Uterus (tissue), 4 donors: ENCODE measurements at places on chromosomes 16 and 17. TPM values are rescaled to one million over a fixed set of nuclear protein-coding genes. Genes with fewer than 3 reads are reported as not detected.

DNA sequence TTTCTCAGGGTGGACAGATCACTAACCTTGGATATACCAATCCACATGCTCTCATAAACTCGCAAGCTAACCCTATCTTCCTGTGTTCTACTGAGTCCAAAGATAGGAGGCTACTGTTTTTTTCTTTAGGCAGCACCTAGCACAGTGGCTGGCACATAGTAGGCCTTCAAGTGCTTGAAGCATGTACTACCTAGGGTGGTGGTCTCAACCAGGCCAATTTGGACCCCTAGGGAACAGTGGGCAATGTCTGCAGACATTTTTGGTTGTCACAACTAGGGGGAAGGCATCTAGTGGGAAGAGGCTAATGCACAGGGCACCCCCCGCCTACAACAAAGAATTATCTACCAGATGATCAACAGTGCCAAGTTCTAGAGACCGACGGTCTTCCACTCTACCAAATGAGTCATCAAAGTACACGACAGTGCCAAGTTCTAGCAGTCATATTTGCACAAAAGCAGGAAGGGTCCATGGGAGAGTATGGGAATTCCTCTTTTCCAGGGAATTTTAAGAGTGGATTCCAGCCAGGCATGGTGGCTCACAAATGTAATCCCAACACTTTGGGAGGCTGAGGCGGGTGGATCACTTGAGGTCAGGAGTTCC, 390.3 kb downstream of the SLC39A11 start:
- DNase-seq = no peak

The TGFB1I1 gene
- total RNA-seq = 79.7 TPM

DNA sequence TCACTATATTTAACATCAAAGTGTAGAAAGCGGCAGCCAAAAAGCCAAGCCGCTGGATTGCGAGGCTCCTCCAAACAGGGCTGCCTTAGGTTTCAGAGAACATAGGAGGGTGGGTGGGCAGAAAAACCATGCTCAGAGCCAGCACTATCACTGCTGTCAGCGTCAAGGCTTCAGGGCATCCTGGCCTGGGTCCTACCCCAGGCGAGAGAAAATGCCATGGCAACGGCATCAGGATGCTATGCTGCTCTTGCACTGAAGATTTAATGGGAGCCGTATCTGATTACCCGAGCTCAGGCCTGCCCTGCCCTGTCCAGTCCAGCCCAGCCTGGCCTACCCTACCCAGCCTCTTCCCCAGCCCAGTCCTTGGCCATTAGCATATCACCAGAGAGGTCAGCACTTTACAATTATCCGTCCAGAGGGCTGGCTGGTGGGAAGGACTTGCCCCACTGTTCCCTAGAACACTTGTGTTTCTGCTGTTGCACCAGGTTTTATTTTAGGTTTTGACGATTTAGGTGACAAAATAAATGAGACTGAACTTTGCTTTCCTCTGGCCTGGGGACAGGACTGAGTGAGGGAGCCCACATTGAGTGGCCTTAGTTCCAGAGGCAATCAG, 61.1 kb downstream of the TOM1L2 start:
- no peak for DNase-seq

DNA sequence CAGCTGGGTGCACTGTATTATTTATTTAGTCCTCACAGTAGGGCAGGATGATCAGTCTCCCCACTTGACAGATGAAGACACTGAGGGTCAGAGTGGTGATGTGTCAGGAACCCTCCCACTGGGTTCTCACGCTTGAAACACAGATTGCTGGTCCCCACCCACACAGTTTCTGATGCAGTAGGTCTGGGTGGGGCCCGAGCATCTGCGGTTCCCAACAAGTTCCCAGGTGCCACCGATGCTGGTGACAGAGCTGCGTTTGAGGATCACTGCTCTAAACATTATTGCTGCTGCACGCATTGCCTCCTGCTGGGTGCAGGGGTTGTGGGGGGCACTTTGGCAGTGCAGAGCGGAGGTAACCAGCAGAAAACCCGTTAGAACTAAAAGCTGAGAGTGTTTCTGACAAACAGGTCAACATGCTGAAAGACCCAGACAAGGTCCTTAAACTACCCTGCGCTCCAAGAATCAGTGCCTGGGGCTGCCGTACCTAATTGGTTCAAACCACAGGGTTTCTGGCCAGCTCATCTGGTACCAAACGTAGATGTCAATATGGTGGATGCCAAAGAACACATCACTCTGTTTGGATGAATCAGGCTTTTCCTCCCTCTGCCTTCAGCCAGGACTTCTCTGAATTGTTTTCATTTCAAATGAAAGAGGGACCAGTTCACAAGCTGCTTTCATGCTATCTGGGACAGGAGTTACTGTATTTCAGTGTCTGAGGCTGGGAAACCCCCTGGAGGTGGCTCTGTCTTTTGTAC, 76.0 kb downstream of the ABCC1 start:
- no peak for DNase-seq

- DNase-seq = no peak
Observed at GRCh38 chr16:62816971-62817519, 780.8 kb upstream of the CDH8 start.

The TBX6 gene
- 1.3 TPM for total RNA-seq

DNA sequence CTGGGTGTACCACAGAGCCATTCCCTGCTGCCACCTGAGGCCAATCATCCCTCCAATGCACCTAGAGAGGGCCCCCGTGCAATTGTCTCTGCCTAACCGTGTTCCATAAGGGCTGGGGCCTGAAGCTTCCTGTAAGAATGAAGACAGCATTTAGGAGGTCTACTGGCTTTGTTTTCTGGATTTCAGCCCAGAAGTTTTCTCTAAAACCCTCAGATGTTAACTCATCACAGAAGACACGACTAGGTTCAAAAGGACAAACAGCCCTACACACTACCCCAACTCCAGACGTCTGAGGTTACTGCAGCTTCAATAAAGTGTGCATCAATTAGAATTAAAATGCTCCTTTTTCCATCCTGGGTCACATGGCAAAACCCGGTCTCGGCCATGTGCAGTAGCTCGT, 10.8 kb upstream of the DRG2 start:
- no peak for DNase-seq

DNA sequence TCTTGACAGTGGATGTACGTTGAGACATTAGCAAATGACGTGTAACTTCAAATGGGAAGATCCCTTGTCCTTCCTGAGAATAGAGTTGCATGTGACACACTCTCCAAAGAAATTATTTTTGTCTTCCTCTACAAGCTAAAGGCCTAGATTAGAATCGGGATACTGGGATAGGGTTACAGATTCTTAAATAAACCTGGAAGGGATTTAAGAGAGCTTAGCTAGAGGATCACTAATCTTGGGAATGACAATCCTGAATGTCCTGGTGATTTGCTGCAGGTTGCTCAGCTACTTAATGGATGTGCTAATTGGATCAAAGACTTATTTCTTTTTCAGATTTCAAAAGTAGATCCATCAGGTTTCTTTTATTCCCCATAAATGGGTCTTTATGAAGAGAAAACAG, 101.9 kb downstream of the KCNJ2 start:
- DNase-seq = no peak

The TNRC6A gene
- total RNA-seq = 48.1 TPM

DNA sequence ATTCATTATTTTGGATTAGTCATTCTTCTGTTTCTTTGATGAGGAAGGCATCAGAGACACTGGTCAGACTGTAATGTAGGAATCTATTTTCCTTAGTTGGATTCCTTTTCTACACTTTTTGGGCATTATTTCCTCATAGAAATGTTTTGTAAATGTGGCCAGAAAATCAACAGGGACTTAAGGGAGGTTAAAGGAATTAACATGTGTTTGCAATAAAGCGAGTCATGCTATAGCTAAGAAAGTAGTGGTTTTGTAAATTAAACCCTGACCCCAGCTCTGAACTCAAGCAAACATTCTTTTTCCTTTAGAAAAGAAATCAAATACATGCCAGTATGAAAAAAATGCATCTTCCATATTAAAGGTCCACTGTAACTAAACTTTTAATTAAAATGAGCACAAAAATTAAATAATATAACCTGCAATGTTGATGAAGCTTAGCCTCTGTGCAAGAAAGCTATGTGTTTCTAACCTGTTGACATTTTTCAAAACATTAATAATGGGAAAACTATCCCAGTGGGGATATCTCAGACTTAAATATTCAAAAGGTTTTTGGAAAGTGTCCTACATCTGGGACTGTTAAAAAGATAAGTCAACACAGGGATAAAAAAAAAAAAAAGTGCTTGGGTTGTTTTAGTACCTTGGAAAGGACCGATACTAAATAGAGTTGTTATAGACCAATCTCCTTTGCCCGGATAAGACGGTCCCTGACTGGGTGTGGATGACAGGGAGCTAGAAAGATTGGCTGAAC, 428.0 kb downstream of the CA10 start:
- DNase-seq = no peak
